ENCODE measurements at places on chromosomes 5 and 9.

DNA sequence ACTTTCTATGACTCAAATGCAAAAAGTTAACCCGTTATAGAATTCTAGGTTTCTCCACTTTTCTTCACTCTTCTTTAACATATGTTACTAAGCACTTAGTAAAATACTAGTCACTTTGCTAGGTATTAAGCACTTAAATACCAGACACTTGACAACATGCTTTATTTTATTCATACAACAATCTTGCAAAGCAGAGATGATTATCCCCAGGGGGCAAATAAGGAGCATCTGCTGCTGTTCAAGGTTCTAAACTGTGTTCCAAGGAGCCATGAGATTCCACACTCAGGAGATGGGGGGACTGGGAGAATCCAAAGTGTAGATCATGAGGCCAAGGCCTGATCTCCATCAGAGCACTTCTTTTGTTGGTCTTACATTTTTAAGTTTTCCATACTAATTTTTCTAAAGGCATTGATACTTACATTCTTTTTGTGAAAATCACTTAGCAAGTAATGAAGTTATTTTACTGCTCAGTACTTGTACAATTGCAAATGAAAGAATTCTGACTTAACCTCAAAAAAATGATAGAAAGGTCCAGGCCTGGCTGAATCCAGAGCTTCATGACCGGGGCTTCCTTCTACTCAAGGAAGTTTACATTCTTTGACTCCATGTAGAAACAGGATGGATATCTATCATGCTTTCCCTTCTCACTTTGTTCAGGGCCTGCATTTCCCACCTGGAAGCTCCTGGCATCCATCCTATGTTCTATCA, 504.4 kb upstream of the WWC1 start:
- no peak for ATAC-seq

DNA sequence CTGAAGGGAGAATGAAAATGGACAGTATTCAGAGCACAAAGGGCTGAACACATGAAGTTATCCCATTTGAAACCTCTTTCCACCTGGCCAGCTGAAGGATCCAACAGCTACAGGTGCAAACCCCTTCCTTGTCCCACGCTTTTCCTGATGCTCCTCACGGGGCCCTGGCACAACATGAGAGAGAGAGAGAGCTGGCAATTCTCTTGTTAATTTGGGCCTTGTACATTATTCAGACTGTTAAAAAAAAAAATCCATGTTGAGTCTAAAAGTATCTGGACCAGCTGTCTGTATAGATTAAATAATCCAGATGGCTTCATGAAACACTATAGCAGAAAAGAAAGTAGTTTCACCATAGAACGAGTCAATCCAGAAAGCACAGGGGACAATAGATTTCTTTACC, 74.1 kb downstream of the HMHB1 start:
- no peak for ATAC-seq

GRCh38 chr9:942805-943580, 33.5 kb upstream of the DMRT3 start:
- no peak for ATAC-seq

- no peak for ATAC-seq
Observed at GRCh38 chr5:93589152-93589828, 6.3 kb downstream of the NR2F1 start.

GRCh38 chr5:179119415-179120170, 59.4 kb downstream of the ZNF354C start:
- ATAC-seq, result no peak

DNA sequence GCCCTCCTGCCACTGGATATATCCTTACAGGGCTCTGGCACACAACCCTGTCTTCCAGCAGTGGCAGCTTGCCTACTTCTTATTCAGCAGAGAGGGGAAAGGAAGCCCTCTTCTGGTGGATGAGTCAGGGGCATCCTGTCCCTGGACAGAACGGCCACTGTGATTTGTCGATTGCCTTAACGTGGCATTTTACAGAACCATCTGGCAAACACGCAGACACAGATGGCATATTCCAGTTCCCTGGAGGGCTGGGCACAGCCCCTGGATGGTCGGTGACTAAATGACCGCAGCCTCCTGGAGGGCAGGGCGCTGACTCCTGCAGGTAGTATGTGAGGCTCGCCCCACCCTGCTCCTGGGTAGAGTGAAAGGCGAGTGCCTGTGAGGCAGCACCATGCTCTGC, 62.1 kb downstream of the DCP2 start:
- no peak for ATAC-seq

DNA sequence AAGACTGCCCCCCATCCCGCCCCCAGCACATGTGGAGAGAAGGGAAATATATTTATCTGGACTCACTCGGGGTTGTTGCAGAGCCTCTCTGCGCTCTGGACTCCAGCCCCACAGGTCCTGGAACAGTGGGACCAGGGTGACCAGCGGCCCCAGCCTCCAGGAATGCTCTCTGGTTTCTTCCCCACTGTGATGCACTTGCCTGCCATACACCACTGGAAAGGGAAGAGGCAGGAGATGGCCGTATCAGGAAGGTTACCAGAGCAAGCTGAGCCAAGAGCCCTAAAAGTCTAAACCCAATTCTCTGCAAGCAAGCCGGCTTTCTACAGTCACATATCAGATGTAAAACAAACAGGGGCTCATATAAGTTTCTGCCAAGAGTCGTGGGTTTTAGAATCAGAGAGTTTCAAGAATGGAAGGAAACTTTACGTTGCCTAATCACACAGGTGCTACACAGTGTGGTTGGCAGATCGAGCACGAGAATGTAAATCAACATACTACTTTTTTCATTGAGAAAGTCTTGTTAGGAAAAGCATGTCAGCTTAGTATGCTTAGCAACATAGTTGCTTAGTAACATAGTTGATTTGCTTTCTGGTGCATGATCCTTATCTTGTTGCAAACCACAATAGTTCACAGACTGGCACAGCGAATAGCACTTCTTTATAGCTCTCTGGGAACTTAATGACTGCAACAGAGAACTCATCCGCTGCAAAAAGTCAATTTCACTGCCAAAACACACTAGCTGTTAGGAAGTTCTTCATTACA, 201.2 kb downstream of the TARS1 start:
- ATAC-seq, result no peak

- ATAC-seq, result no peak
Observed at GRCh38 chr5:80249901-80250300, 5.9 kb downstream of the SERINC5 start.

DNA sequence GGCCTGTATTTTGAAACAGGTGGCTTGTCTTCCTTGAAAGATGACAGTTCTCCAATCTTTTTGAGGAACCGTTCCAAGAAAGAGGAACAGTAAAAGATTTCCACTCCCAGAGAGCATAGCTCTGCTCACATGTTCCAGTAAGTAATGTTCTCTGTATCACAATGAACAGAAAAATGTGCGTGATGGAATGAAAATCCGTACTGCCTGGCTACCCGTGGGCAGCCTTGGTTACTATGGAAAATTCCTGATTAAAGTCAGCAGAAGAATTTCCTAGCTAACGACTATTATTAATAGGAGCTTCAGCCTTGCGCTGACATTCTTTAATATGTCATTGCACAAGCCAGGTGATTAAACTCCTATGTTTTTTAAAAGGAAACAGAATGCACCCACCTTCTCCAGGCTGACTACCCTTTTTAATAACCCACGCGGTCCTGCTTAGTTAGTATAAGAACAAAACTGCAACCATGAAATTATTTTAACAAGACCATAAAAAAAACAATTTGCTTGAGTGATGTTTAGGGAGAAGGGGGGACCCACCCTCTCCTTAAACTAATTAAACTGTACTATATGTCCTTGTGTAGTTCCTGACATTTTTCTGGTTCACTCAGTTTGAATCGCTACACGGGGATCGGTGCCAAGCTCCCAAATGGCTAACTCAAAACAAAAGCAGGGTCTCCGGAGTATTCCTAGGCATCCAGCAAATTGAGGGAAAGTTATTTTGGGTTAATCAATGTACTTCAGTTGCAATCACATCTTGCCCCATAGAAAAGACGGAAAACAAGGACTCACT, 54.8 kb upstream of the CPEB4 start:
- peak; percentile 39 for ATAC-seq

- ATAC-seq, result no peak
Observed at GRCh38 chr5:141851195-141851874, 26.9 kb downstream of the PCDH1 start.

GRCh38 chr9:89877051-89878002, 272.5 kb downstream of the GADD45G start:
- no peak for ATAC-seq

DNA sequence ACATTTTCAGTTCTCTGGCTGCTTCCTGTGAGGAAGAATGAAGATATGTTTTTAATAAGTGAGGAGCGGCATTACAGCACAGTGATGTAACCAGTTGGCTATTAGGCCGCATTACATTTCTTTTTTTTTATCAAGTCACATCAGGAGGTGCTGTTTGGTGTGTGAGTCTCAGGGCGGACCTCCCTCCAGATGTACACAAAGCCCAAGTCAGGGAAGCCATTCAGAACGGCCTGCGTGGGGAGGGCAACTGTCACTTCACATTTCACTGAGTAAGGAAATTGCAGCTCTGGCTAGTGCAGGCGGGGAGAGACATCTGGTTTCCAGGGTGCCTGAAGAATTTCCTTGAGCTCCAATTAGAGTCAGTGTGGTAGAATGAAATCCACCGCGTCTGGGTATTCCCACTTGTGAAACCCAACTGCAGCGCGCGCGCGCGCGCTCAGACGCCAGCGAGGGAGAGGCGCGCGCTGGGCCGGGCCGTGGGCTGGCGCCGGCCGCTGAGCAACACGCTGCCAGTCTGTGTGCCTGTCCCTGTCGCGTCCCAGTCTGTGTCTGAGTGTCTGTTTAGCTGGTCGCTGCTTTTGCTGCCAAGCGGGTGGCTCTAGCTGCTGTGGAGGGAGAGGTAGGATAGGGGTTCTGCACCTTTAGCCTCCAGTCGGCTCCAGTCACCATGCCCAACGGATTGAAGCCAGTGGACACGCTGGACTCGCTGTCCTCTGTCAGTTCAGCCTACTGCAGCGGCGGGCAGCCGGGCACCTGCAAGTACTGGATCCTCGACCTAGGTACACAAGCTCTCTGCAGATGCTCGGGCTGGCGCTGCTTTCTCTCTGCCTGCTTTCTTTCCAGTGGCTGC, 140.8 kb upstream of the OTULINL start:
- ATAC-seq, result no peak

- ATAC-seq, result no peak
Observed at GRCh38 chr5:43137326-43137725, 16.6 kb downstream of the ZNF131 start.

DNA sequence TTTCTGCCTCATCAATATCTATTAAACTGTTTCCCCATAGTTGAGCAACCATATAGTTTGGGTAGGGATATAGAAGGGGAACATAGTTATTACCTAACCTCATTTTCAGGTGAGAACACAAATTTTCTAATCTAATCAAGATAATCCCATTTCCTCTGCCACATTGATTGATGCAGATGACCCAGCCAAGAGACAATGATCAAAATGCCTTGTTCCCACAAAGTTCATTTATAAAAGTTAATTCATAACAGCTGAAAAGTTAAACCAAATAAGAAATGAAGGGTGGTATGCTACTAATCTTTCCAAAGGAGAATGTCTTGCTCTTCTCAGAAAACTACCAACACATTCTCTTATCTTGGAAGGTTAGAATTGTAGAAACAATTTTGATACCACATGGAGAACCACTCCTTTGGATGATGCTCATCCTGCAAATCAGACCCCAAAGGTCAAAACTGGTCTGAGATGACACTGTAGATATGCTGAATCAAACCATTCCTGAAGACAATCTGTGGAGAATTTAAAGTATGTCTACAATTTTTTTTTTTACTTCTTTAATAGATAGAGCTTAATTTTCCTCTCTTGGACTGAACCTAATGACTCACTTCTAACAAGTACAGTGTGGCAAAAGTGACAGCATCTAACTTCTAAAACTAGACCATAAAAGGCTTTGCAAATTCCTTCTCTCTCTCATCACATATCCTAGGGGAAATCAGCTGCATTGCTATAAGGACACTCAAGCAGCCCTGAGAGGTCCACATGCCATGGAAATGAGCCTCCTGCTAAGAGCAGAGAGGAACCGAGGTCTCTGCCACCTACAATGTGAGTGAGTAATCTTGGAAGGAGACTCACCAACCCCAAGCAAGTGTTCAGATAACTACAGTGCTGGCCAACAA, 586.7 kb upstream of the TUSC1 start:
- no peak for ATAC-seq

DNA sequence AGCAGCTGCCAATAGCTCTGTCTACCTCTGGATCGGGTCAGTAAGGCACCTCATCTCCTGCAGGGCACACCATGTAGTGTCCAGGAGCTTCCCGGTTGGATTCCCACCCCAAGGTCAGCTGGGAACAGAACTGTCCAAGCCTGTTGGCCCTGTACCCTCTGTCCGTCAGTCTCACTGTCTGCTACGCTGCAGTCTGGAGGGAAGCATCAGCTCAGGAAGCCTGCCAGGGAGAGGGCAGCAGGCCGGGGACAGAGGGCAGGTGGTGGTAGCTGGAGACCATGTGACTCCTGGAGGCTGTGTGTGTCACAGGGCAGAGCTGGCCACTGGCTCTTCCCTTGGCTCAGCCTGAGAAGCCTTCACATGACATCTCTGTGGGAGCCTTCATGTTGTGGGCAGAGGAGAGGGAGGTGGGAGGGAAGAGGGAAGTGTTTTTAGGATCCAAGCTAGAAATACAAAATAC, 134.5 kb downstream of the SEC61B start:
- peak; percentile 21 for ATAC-seq

- no peak for ATAC-seq
Observed at GRCh38 chr9:81686614-81687520, 2.5 kb downstream of the TLE1 start.

GRCh38 chr5:8828596-8829322, 717.1 kb downstream of the SEMA5A start:
- no peak for ATAC-seq

DNA sequence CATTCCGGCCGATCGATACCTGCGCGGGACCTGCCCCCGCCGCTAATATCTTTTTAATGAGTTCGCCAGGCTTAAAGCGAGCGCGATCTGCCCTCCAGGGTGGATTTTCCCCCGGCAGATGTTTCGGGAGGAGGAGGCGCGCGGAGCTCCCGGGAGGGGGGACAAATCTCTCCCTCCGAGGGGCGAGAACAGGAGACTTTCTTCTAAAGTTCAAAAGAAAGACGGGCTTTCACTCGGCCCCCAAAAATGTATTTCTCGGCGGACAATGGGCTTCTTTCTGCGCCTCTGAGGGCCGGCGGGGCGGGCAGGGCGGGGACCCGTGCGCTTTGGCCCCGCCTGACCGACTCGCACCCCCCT, 4.1 kb upstream of the PRDM12 start:
- ATAC-seq, result no peak

DNA sequence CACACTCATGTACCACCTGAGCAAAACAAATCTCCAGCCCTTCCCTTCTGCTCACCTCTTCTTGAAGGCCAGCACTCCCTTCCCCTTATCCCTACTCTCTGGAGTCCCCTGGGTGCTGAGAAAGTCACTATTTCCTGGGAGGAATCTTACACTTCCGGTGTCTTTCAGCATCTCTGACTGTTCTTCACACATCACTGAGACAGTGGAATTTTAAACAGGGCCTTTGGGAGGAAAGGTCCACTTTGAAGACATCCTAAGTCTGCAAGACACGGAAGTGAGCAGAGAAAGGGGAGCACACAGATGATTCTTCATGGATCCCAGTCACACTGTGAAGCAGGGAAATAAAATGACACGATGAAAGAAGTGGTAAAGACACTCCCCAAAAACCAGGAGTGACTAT, 25.6 kb downstream of the FRMD3 start:
- no peak for ATAC-seq

- no peak for ATAC-seq
Observed at GRCh38 chr5:97986069-97986468, 787.4 kb upstream of the RGMB start.

- no peak for ATAC-seq
Observed at GRCh38 chr5:7759257-7759871, 91.6 kb downstream of the CFAP90 start.

Data from stimulated activated memory B cell treated with anti-CD40 and anti-IgM and Interleukin-4, amounts not matched to agents 10 μg/mL and 1 μg/mL and 100 μg/mL, for 72 hours (primary cell).